ENCODE measurements at places on chromosomes 7 and 10. TPM values are rescaled to one million over a fixed set of nuclear protein-coding genes. Genes with fewer than 3 reads are reported as not detected.

NKX1-2 gene
- not detected for total RNA-seq

CAV1 gene
- 298 TPM for total RNA-seq

CYP2C18 gene
- 1.9 TPM for total RNA-seq

GRCh38 chr7:3333861-3334260, 32.8 kb downstream of the SDK1 start:
- DNase-seq: no peak

GRCh38 chr7:138729444-138729843, 28.3 kb upstream of the SVOPL start:
- no peak for DNase-seq

GRCh38 chr7:30584415-30584814, 10.3 kb upstream of the GARS1 start:
- no peak for DNase-seq

DNA sequence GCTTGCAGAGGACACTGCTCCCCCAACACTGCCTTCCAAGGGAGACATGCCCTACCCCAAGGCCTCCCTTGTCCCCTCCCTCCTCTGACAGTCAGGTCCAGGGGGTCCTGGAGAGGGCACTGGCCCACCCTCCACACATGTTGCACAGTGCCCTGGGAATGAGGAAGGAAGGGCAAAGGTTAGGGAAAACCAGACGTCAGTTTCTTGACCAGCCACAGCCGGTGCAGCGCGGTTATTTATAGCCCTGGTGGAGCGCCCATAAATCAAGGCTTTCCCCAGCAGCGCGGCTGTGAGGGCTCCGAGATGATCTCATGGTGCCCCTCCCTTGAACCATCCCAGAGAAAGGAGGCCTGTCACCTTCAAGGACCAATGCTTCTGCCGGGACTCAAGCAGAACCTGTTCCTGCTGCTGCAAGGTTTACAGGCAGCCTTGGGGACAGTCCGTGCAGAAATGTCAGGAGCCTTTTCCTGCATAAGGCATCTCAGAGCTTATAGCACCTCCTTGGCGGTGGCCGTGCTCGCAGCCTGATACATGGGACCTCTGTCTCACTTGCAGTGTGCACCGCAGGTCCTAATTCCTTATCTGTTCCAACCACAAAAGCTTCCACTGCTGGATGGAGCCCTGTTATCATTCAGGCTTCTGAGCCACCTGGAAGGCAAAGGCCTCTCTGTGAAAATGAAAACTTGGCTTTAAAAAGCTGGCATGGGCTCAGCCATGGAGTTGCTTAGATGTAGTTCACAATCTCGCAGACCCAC, 127.3 kb downstream of the LHPP start:
- DNase-seq: peak; percentile 82

- DNase-seq: no peak
Observed at GRCh38 chr10:58486821-58487220, 25.9 kb upstream of the BICC1 start.

DNA sequence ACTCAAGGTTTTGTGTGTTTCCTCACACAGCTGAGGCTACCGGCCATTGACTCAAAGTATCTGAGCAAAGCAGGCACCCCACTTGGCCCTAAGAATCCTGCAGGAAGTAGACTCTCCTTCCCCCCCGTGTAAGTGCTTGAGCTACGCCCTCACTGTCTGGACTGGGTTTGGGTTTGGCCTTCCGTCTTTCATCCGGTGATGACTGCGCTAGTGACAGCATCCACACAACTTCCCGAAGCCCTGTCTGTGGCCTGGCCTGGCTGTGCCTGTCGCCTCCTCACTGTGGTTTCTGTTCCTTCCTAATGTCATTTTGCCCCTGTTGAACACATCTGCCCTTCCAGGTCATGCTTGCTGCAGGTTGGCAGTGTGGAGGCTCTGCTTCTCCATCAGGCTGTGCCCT, 14.5 kb downstream of the C7orf57 start:
- DNase-seq: no peak

DNA sequence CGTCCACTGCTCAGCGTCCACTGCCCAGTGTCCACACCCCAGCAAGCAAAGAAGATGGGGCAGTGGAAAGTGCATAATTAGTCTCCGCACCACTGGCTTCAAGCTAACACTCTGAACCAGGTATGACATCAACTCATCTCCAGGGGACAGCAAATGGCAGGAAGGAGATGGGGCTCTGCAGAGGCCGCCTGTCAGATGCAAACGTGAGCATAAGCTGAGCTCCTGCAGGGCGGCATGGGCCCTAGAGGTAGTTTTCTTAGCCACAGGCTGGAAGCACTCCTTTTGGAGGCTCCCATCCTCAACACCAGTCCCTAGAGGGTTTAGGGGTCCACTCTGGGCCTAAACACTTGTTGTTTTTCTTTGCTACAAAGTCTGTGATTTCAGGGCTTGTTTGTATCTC, 335.8 kb upstream of the MKI67 start:
- DNase-seq: no peak

- DNase-seq: no peak
Observed at GRCh38 chr7:73823257-73823656, 7.5 kb upstream of the CLDN4 start.
